ENCODE measurements at places on chromosomes 16 and 17.

- DNase-seq, result no peak
Observed at GRCh38 chr17:69962436-69962995, 112.5 kb upstream of the KCNJ16 start.

- no peak for DNase-seq
Observed at GRCh38 chr16:86708431-86708830, 130.1 kb downstream of the FOXL1 start.

DNA sequence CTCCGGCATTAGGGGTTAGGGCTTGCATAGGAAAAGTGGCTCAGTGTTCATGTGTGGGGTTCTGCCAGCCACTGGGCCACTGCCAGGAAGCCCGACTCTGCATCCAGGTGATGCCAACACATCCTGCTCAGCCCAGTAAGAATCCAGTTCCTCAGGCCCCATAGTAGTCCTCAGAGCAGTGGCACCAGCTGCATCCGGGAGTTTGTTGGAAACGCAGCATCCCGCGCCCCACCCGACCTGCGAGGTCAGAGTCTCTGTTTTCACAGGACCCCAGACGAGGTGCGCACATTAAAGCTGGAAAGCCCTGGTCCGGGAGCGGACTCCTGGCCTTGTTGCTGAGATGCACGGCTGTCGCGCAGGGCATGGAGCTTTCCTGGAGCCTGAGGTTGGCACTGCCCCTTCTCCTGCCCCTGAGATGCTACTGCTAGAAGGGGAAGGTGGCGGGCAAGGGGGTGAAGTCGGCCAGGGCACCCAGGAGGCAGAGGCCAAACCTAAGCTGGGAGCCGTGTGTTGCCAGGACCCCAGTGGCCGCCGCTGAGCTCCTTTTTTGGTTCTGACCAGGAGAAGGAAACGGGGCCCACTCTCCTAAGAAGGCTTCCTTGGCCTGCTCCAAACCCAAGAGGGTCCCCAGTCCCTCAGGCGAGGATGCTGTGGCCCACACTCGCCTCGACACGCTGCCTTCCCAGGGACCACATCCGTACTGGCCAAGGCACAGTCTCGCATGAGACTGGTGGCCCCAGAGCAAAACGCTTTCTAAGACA, 44.4 kb downstream of the NOS2 start:
- no peak for DNase-seq

DNA sequence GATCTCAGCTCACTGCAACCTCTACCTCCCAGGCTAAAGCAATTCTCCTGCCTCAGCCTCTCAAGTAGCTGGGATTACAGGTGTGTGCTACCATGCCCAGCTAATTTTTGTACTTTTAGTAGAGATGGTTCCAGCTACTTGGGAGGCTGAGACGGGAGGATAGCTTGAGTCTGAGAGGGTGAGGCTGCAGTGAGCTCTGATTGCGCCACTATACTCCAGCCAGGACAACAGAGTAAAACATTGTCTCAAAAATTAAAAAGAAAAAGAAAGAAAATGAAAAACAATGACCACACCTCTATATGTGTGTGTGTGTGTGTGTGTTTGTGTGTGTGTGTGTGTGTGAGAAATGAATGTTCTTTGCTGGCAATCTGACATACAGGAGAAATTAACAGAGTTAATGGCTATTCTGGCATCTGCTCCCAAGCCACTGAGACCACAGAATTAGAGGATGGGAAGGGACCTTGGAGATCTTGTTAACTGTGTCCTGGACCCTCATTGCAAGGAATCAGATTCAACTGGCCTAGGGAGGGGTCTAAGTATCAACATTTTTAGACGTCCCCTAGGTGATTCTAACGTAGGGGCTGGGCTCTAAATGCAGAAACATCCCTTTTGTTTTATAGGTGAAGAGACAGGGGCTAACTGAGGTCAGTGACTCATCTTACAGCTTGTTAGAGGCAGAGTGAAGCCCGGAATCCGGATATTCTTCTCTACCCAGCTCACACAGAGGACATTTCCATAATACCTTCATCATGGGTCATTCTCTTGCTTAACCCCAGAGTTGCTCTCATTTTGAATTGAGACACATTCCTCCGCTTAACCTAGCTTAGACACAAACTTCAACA, 16.4 kb upstream of the MARCHF10 start:
- peak; percentile 76 for DNase-seq

DNA sequence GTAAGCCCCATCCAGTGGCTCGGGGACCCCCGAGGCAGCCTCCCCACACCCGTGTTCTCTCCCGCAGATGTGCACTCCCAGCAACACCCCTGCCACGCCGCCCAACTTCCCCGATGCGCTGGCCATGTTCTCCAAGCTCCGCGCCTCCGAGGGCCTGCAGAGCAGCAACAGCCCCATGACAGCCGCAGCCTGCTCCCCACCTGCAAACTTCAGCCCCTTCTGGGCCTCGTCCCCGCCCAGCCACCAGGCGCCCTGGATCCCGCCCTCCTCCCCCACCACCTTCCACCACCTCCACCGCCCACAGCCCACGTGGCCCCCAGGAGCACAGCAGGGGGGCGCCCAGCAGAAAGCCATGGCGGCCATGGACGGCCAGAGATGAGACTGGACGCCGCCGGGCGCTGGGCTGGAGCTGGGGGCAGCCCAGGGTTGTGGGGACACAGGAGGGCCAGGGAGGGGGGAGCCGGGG, 5.0 kb downstream of the UBALD2 start:
- DNase-seq, result no peak

DNA sequence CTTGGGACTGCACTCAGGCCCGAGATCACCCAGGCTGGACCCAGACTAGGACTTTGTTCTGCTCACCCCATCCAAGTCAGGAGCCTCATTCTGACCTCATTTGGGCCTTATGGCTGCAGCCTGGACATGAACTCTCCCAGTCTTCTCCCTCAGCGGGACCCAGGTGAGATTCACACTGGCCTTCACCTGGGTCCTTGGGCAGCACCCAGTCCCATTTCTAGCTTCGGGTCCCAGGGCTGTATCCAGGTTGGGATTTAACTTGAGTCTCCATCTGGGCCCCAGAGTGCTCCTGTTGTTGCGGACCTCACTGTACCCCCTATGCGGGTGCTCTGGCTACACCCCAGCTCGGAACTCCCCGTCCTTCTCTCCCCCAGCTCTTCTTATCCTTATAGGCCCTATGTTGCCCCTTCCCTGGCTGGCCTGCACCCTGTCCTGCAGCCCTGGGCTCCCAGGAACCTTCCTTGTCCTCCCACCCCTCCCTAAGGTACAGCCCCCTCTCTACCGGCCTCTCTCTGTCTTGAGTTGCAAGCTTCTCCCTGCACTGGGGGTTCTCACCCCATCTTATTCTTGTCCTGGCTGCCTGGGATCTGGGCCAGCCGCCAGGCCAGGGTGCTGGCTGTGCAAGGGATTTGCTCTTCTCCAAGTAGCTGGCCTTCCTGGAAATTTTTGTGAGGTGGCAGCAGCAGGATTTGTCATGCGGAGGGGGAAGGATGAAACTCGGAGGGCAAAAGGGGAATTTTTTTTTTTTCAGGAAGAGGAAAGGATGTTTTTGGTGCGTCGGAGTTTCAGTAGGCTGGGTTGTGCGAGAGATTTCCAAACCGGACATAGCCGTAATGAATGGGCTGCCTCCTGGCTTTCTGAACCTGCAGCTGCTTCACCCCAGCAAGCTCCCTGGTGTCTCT, 904 bp downstream of the MAP2K3 start:
- no peak for DNase-seq
